Stimulated activated CD8-positive, alpha-beta memory T cell treated with anti-CD3 and anti-CD28 coated beads, Interleukin-15, amount 100 ng/mL, for 48 hours (primary cell): ENCODE measurements at places on chromosomes 16 and 17.

- DNase-seq, result no peak
Measured at GRCh38 chr17:82384730-82385481, 13.3 kb downstream of the UTS2R start.

DNA sequence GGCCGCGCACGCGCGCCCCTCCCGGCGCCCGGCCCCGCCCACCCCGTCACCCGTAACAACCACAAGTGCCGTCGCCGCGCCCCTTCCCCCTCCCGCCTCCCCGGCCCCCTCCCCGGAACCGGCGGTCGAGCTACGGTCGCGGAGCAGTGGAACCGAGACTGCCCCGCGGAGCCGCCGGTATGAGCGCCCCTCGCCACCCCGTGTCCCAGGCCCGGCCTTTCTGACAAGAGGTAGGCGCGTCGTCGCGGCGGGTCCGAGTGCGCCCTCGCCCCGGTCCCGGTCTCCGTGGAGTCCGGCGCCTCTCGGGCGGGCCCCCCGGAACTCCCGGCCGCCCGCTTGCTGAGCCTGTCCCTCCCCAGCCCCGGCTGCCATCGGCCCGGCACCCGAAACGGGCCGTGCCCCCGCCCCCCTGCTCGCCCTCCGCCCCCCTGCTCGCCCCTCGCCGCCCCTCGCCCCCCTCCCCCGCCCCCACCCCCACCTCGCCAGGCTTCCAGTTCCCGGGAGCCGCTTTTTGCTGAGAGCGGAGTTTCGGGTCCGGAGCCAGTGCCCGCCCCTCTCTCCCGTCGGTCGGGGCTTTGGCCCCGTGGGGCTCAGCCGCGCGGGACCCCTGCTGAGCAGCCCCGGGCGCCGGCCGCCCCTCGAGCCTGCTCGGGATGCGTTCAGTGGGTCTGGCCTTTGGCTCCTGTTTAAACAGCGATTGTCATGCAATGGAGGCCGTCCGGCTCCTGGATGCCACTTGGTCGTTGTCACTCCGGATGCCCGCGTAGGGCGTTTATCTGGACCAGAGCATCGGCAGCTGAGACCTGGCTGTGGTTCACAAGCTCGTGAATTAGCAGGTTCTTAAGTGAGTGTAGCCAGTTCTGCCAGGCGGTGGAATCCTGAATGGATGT is at the start of gene SEC14L1:
TSS of gene SEC14L1 (plus strand) at position 92 of the 890 bp plus-strand sequence. CDS start 2,628 bp downstream, outside the sequence.
- DNase-seq, result no peak

GRCh38 chr16:50573279-50573678 is 25.1 kb downstream of the NKD1 start:
- DNase-seq, result no peak

DNA sequence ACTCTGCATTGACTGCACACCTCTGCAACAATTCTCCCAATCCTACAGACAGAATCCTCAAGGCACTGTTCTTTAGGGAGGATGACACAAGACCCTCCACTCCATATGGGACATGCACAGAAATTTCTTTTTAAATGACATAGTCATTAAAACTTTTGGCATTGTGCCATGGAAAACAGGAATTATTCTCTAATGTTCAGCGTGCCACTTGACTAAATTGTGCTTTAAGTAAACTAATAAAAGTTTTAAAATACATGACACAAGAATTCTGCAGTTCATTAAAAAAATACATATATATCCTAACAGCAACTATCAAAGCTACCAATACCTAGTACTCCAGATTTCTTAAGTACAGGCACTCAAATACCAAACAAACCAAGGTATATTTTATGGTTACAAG is 16.0 kb downstream of the CEP112 start:
- DNase-seq, result no peak

DNA sequence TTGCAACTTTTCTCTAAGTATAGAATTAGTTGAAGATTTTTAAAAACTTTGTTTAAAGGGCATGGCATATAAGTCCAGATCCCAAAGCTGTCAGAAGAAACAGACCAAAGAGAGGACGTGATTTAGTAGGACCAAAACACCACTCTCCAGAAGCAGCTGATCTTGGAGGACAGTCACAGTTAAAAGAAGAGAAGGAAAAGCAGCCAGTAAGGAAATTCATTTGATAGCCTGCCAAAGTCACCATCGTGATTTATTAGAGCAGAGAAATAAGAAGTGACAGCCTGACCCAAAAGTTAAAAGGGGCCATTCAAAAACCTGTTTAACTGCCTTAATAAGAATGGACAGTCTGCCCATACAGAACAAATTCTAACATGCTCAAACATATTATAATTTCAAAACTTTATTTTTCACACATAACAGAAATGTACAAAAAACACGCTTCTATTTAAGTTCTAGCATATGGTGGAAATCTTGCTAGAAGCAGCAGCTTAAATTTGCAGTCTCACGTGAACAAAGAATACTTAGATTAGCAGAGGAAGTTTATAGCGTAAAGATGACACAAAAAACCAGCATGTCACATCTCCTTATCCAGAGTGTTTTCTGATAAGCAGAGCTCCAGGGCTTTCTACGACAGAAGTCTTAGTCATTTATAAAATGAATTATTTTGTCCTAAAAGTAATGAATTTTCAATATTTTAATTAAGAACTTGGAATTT is 37.2 kb downstream of the TXNDC11 start:
- no peak for DNase-seq

DNA sequence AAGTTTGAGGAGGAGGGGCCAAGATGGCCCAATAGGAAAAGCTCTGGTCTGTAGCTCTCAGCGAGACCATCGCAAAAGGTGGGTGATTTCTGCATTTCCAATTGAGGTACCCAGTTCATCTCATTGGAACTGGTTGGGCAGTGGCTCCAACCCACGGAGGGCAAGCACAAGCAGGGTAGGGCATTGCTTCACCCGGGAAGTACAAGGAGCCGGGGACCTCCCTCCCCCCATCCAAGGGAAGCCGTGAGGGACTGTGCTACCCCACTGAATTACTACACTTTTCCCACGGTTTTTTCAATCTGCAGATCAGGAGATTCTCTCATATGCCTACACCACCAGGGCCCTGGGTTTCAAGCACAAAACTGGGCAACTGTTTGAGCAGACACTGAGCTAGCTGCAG is 58.0 kb upstream of the EFCAB3 start:
- DNase-seq, result no peak

DNA sequence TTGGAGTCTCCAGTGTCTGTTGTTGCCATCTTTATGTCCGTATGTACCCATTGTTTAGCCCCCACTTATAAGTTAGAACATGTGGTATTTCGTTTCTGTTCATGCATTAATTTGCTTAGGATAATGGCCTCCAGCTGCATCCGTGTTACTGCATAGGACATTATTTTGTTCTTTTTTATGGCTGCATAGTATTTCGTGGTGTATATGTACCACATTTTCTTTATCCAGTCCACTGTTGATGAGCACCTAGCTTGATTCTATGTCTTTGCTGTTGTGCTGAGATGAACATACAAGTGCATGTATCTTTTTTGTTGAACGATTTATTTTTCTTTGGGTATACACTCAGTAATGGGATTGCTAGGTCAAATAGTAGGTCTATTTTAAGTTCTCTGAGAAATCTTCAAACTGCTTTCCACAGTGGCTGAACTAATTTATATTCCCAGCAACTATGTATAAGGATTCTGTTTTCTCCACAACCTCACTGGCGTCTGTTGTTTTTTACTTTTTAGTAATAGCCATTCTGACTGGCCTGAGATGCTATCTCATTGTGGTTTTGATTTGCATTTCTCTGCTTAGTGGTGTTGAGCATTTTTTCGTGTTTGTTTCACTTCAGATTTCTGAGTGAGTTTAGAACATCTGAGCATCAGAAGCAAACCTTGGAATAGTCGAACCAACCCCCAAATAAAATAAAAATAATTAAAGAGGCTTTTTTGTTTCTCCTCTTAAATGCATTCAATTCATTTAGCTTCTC is 304.7 kb downstream of the ZFHX3 start:
- no peak for DNase-seq

DNA sequence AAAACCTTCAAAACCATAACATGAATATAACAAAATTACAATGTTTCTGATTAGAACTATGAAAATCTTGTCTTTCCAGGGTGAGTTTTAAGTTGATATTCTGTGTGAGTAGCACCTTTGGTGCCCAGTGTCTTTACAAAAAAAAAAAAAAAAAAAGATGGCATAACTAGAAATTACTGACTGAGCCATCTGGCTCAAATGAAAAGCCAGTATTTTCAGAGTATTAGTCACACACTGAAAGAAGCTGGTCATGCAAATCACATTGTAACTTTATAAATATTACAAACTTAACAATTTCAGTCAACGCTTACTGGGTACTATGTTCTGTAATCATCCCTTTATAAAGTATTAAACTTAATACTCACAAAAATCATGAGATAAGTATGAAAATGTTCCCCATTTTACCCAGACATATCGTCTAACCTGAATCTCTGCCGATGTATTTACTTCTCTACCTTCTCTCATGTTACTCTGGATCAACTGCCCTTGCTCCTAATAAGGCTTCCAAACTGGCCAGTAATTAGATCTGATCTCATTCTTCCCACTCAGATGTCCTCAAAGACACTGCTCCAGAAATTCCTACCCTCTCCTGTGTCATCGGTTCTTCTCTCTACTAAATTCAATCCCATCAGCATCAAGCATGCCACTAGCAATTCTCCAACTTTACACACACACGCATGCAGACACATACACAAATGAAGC is 25.4 kb downstream of the UBE2G1 start:
- no peak for DNase-seq

GRCh38 chr16:81994485-81994884 is 16.8 kb downstream of the SDR42E1 start:
- no peak for DNase-seq

DNA sequence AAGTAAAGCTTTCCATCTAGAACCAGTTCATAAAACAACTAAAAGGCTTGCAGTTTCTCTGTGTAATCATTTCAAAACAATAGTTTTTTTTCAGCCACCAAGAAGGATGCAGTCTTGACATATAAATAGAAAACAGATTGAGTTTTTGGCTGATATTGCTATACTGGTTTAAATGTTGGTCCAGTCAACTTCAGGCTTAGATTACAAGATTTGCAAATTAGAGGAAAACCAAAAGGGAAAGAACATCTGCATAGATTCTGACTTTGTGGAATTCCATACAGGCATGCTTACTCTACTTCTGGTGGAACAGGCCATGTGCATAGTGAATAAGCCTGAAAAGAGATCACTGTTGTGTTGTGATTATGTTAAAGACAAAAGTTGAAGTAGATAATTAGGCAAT is 150.3 kb downstream of the BCAS3 start:
- no peak for DNase-seq

DNA sequence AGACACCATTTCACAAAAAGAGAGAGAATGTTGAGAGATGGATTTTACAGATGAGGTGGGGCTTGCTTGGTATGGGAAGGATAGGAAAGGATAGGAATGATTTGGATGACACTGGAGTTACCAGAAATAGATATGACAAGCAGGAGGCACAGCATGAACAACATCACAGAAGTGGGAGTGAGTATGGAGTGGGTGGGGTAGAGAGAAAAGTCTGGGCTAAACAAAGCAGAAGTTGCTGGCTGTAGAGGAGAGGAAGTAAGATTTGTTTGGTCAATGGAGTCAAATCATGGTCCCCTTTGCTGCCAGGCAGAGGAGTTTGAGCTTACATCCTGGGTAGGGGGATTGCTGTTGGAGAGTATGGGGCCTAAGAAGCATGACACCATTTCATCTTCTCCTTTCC is 101.7 kb downstream of the VAT1L start:
- no peak for DNase-seq

DNA sequence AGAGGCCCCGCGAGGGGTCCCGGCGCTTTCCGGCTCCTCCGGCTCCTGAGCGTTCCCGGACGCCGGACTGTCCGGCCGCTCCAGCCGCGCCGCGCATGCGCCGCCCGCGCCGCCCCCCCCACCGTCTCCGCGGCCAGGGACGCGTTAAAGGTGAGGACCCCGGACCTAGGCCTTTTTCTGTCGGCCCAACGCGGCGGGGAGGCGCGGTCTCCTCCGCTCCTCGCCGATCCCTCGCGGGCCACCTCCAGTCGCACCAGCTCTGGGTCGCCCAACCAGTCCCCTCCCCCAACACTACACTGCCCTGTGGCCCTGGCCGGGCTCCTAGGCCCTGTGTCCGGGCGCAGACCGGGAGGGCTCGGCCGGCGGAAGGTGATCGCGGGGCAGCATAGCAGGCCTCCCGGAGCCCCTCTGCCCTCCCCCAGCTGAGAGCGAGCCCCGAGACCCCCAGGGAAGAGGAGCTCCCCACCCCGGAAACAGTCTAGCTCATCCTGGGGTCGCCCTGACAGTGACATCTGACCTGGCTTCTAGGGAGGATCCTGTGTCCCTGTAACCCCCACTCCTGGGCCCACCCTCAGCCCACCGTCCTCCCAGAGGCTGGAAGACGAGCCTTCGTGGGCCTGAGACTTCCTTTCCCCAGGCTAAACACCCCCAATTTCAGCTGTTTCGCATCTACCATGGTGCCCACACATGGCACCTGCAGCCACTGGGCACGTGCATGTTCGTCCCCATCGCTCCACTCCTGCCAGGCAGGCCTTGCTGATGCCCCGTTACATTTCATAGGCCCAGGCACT is 14.7 kb upstream of the BCAR1 start:
- DNase-seq, result no peak

- DNase-seq, result peak; percentile 50
Measured at GRCh38 chr17:38867179-38867967, 2.5 kb upstream of the LASP1 start.

DNA sequence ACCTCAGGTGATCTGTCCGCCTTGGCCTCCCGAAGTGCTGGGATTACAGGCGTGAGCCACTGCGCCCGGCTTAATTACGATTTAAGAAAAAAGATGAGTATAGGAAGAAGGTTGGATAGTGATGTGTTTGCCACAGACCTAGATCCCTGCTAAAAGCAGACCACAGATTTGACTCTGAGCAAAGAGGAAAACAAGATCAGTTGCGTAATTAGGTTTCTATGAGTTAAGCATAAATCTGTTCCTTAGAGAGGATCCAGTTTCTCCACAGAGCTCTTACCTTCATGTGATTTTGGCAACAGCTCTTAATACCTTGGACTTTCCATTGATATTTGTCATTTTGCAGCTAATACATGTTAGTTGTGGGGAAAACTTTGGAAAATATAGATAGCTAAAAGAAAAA is 31.1 kb downstream of the CDH1 start:
- DNase-seq, result no peak

DNA sequence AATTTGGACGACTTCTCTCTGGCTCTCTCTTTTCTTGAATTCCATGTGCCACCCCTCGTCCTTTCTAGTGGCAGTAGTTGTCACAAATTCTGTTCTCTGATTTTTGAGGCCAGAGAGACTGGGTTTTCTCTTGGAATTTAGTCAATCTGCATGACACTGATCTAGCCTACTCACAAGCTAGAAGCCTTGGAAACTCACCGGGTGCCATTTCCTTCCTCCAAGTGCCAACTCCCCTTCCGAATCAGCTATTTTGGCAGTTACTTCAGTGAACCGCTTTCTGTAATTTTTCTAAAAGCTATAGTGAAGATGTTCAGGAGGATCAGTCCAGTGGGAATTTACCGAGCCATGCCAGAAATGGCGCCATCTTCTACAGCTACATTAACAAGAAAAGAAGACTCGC is 228.9 kb downstream of the PMP22 start:
- no peak for DNase-seq

- DNase-seq, result no peak
Measured at GRCh38 chr16:57045694-57046381, 46.5 kb upstream of the CPNE2 start.

GRCh38 chr17:41666237-41666641 is 22.4 kb upstream of the EIF1 start:
- peak; percentile 55 for DNase-seq
